ENCODE measurements at places on chromosomes 6 and 20. TPM values are rescaled to one million over a fixed set of nuclear protein-coding genes. Genes with fewer than 3 reads are reported as not detected.

The MCCD1 gene
- total RNA-seq, result not detected

- H3K27me3 ChIP-seq, result no peaks in the 10 kb centered on the region
- H3K4me1 ChIP-seq, result no peaks in the 10 kb centered on the region
- H3K36me3 ChIP-seq, result no peaks in the 10 kb centered on the region
- no peak overlapping the region for H3K27ac ChIP-seq
These were observed 58.5 kb upstream of the HIVEP1 start for GRCh38 chr6:11953641-11954040.

The SRSF12 gene
- total RNA-seq, result not detected

DNA sequence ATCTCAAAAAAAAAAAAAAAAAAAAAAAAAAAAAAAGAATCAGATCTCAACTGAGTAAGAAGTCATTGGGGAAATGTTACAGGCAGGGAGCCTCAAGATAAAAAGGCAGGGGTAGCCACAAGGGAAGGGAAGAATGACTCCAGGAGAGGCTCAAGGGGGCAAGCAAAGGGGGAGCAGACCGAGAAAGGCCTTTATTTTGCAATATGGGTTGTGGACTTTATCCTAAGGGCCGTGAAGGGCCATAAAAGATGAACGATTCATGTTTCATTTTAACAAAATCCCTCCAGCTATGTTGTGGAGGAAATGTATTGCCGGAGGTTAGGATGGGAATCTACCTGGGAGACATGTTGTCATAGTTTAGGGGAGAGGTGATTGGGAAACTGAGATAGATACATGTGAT, 25.8 kb upstream of the SEC63 start:
- H3K27ac ChIP-seq, result no peak overlapping the region
- no peaks in the 10 kb centered on the region for H3K4me1 ChIP-seq
- no peak for DNase-seq
- H3K36me3 ChIP-seq, result no peaks in the 10 kb centered on the region
- H3K4me3 ChIP-seq, result no peak overlapping the region

DNA sequence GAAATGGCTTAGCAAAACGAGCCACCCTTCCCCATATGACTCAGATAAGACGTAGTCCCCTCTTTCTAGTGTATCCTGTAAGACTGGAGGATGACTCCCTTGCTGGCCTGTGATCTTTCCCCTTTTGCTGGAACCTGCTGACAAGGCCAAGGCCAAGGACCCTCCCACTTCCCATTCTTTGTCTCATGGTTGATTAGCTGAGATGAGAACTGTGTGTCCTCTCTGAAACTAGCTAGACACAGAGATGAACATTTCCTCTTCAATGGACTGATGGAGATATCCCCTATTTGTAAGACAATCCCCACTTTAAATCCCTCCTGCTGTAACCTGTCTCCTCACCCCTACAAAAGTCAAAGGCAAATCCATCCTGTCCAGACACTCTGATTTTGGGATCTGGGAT, 33.4 kb upstream of the SCRT2 start:
- H3K4me1 ChIP-seq, result no peaks in the 10 kb centered on the region
- DNase-seq, result no peak
- H3K4me3 ChIP-seq, result no peak overlapping the region

DNA sequence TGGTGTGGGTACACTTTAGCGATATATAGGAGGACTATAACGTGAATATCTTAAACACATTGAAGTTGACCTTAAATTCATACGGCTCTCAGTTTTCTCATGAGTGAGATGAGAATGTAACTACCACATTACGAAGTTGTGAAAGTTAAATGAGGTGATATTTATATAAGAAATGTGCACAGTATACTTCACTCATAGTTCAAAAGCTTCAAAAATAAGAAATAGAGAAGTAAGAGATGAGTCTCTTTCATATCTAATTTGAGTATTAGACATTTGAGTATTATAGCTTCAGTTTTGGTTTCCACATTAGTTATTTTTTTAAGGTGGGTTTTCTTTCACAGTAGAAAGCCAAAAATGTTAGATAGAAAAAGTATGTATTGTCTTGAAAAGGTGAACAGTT, 183.3 kb downstream of the NKAIN2 start:
- H3K27me3 ChIP-seq, result no peaks in the 10 kb centered on the region
- H3K4me3 ChIP-seq, result no peak overlapping the region
- H3K36me3 ChIP-seq, result no peaks in the 10 kb centered on the region
- no peak for DNase-seq
- H3K27ac ChIP-seq, result no peak overlapping the region

GRCh38 chr6:162442687-162443086, 284.9 kb downstream of the PRKN start:
- H3K4me3 ChIP-seq, result no peak overlapping the region
- no peaks in the 10 kb centered on the region for H3K4me1 ChIP-seq
- H3K27me3 ChIP-seq, result no peaks in the 10 kb centered on the region
- DNase-seq, result no peak
- no peaks in the 10 kb centered on the region for H3K36me3 ChIP-seq

GRCh38 chr6:42263165-42263728, 45.6 kb upstream of the MRPS10 start:
- no peak for DNase-seq
- no peak overlapping the region for H3K27ac ChIP-seq
- H3K36me3 ChIP-seq, result peaks cover 46% of the 10 kb centered on the region
- no peaks in the 10 kb centered on the region for H3K27me3 ChIP-seq

- no peak overlapping the region for H3K4me3 ChIP-seq
- no peak overlapping the region for H3K27ac ChIP-seq
- no peaks in the 10 kb centered on the region for H3K4me1 ChIP-seq
These were observed 229.2 kb downstream of the EPM2A start for GRCh38 chr6:145506136-145506535.

DNA sequence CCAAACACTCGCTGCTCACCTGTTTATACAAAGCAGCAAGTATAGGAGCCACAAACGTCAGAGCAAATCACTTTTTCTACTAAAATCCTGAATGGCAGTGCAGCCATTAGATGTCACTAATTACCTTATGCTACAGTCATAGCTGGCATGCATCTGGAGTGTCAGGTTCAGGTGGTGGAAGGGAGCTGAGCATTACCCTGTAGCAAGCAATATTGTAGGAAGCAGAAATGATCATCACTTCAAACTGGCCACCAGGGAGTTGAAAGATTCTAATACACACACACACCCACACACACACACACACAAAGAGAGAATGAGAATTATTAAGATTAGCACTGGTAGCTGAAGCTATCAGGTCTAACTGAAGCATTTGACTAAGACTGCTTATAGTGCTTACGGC, 75.8 kb downstream of the EFHC1 start:
- no peak for DNase-seq
- no peaks in the 10 kb centered on the region for H3K36me3 ChIP-seq
- H3K27ac ChIP-seq, result no peak overlapping the region
- H3K4me1 ChIP-seq, result no peaks in the 10 kb centered on the region
- no peaks in the 10 kb centered on the region for H3K27me3 ChIP-seq

DNA sequence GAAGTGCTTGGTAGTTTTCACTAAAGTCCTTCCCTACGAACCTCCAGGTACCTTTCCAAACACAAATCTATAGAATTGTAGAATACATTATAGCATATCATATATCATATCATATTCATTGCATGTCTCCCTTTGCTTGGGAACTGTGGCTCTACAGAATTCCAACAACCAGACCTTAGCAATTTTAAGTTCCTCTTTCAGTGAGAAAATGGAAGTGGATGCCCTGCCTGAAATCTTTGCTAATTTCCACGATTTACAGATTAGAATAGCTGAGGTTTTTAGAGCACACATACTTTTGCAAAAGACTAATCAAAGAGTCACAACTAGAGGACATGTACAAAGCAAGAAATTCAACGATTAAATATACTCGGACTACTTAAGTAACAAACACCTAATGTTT, 78.6 kb downstream of the TNFRSF21 start:
- H3K4me3 ChIP-seq, result no peak overlapping the region
- no peaks in the 10 kb centered on the region for H3K4me1 ChIP-seq
- H3K27me3 ChIP-seq, result no peaks in the 10 kb centered on the region

DNA sequence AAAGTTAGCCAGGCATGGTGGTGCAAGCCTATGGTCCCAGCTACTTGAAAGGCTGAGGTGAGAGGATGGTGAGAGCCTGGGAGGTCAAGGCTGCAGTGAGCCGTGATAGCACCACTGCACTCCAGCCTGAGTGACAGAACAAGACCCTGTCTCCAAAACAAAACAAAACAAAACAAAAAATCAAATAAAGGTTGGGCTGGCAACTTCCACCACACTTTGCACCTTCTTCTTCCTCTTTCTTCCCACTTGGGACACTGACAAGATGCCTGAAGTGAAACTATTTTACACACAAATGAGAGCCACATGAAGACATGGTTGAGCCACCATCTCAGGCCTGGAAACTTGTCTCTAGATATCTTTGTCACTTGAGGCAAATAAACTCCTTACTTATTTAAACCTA, 53.8 kb upstream of the CCDC28A start:
- no peaks in the 10 kb centered on the region for H3K36me3 ChIP-seq
- H3K27me3 ChIP-seq, result no peaks in the 10 kb centered on the region
- no peak overlapping the region for H3K4me3 ChIP-seq
- no peak overlapping the region for H3K27ac ChIP-seq
